ENCODE measurements at places on chromosomes 13 and 19.

- no peak for DNase-seq
Measured at GRCh38 chr13:19071161-19071936, 110.3 kb downstream of the TUBA3C start.

DNA sequence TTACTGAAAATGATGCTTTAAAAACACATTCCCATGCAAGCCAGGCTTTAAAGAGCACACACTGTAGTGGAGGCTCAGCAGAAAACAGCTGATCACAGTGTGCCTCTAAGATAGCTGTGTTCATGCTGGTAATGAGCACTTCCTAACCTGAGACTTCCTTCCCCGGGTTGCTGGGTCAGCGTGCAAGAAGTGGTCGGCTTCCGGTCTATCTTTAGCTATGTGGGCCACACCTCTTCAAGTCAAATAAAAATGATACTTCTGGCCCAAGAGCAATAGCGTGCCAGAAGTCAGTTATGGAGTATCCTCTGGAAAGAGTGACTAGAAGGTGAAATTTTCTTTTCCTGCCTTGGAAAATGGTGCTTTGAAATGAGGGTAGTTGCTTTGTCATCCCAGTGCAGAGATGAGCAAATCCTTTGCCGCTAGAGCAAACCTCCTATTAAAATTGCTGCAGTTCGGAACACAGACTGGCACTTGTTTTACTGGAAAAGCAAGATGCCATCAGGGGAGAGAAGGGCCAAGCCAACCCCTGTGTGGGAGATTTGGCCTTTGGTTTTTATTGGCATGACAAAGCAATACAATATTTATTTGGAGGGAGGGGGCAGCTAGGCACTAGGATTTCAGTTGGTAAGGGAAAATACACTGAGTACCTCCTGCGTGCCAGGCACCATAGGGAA, 64.2 kb downstream of the ARHGAP35 start:
- DNase-seq, result no peak

GRCh38 chr13:38223089-38223488, 126.6 kb upstream of the UFM1 start:
- no peak for DNase-seq

DNA sequence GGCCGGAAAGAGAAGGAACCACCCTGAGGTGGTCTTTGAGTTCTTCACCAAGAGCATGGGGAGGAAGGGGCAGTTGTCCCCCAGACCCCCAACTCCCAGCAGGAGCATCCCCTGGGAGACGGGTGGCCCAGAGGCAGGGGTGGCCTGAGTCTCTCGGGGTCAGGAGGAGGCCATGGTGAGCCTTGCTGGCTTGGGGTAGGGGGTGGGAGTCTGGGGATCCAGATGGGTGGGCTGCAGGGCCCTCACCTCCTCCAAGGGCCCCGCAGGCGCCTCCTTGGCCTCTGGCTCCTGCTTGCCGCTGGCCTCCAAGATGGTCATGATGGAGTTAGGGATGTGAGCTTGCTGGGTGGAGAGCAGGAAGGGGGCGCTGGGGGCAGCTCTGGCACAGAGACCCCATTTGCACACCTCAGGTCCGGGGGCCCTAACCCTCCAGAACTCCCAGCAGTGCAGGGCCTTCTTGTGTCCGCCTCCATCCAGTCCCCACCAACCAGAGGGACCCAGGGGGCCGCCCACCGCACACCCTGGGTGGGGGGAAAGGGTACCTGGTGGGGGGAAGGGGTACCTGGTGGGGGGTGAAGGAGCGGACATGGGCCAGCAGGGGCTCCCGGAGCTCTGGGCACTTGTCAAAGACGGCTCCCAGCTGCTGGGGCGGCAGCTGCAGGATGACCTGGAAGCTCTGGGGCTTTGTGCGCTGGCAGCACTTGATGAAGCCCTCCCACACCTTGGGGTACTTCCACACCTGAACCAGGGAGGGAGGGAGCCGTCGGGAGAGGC, 1.3 kb upstream of the RSPH6A start:
- no peak for DNase-seq

- no peak for DNase-seq
Measured at GRCh38 chr19:4472174-4472974, at the start of gene HDGFL2. Gene HDGFL2, plus strand, starts transcription at chr19:4472297. Its CDS starts 54 bp downstream, at chr19:4472351.

GRCh38 chr19:2097203-2097885, 629 bp downstream of the IZUMO4 start:
- no peak for DNase-seq

DNA sequence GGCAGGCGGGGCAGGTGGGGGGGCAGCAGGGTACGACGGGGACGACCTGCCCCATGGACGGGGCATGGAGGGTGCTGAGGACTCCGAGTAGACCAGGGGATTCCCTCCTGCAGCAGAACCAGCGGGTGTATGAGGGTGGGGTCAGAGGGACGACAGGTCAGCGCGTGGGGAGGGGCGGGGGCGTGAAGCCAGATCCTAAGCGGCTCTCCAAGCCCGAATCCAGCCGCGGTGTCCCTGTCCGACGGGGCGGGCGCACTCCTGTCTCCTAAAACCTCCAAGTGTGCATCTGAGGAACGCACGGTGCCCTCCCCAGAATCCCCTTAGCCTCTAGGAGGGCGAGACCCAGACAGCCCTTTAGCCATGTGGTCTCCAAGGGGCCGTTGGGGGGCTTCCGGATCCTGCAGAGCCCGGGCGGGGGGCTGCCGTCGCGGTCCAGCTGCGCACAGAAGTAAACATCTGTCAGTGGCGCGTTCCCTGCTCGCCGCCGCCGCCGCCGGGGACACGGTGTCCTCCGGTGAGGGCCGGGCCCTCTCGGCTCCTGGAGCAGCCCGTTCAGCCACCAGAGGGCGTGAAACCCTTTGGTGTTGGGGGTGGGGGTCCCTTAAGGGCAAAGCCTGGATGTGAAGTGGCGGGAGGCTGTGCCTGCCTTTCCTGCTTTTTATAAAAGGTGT, 730 bp downstream of the NRTN start:
- peak; percentile 56 for DNase-seq

GRCh38 chr19:17473041-17473440, 2.7 kb downstream of the SLC27A1 start:
- DNase-seq, result no peak

- DNase-seq, result no peak
Measured at GRCh38 chr13:32037471-32037870, 5.9 kb downstream of the FRY start.

DNA sequence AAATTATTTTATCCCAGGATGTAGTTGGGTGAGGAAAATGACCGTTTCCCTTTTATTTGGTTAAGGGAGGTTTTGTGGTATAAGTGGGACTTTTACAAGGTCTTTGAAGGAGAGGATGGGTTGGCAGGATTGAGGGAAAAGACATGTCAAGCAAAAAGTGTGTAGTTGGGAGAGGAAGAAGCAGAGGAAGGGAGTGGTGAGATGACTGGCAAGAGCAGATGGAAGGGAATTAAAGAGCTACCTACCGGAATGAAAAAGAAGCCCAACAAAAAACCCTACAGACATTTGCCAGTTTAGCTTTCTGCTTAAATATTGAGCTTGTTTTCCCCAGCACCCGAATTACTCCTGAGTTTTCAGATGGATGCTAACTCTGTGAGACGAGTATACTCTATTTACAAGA, 19.6 kb downstream of the FRY start:
- DNase-seq, result no peak

- DNase-seq, result no peak
Measured at GRCh38 chr19:6925386-6925785, 38.0 kb downstream of the ADGRE1 start.

GRCh38 chr19:4393947-4394590, 6.3 kb downstream of the SH3GL1 start:
- no peak for DNase-seq

- DNase-seq, result no peak
Measured at GRCh38 chr19:31718032-31718431, 368.8 kb upstream of the TSHZ3 start.

GRCh38 chr19:51430221-51430620, 12.8 kb upstream of the SIGLEC10 start:
- DNase-seq, result no peak

DNA sequence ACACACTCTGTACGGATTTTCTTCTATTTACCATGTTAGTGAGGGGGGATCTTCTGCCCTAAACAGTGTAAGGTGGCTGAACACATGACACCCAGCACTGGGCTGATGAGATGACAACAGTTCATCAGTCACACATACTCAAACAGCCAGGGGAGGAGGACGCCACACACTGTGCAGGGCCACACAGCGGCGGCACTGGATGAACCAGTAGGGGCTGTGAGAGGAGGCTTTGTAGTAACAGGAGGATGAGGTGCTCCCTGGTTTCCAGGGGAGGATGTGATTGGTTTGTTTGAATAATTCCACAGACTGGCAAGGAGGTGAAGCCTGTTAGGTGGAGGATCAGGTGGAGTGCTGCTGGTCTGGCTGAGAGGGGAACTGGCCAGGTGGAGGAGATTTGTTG, 16.3 kb upstream of the GTF3A start:
- no peak for DNase-seq

DNA sequence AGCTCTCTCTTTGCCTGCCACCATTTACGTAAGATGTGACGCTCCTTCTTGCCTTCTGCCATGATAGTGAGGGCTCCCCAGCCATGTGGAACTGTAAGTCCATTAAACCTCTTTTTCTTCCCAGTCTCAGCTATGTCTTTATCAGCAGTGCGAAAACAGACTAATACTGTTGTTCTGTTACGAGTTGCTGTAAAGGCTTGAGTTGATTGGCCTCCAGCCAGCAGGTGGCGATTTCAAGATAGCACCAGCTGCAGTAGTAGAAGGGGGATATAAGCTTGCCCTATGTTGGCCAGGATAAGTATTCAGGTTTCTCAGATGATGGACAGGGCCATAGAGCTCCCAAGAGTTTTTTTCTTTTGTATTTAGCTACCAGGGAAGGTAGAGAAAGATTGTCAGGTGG, 385.5 kb downstream of the MZT1 start:
- no peak for DNase-seq

- no peak for DNase-seq
Measured at GRCh38 chr13:107332188-107332587, 764.3 kb upstream of the ARGLU1 start.

- no peak for DNase-seq
Measured at GRCh38 chr19:2351591-2351990, 8.5 kb upstream of the TMPRSS9 start.

GRCh38 chr19:55197528-55197927, 11.8 kb downstream of the PTPRH start:
- no peak for DNase-seq

DNA sequence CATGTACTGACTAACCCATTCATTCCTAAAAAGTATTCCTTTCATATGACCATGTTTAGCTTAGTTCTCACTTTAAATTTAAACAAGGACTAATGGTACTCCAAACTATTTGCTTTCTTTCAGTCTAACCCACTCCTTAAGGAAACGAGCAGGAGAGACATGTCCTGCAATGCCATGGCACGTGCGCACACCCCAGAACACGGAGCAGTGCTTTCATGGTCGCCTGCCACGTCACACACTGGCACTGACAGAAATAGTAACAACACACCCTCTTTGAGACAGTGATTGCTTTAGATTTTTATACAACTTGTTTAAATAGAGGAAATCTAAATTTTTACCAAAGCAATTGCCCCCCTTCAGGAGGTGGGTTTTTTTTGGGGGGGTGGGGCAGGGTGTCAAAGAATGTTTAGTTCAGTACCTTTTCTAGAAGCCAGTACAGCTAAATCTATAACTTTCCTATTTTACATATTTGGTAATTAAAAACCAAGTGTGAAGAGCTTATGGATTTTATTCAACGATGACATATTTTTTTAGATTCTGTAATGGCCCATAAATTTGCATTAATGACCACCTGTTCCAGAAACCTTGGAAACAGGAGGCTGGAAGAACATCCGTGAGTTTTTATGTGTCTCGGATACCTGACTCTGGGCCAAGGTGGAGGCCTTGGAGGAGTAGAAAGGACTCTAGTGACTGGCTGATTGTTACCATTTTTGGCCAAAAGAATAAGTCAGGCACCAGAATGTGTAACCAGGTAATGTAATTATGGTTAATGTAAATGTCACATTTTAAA, 247.1 kb downstream of the DCT start:
- DNase-seq, result no peak

DNA sequence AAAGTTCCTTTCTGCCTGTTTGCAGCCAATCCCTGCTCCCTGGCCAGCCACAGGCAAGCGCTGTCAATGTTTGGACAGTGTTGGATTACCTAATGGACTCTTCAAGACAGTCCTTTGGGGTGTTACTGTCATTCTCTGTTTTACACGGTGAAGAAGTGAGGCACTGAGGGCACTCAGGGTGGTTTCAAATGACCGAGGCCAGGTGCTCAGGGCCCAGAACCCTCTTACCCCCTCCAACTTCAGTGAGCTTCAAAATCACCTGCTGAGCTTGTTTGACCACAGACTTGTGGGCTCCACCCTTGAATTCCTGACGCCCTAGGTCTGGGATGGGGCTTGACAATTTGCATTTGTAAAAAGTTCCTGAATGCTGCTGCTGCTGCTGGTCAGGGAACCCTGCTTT, 97.9 kb downstream of the GGACT start:
- DNase-seq, result no peak

DNA sequence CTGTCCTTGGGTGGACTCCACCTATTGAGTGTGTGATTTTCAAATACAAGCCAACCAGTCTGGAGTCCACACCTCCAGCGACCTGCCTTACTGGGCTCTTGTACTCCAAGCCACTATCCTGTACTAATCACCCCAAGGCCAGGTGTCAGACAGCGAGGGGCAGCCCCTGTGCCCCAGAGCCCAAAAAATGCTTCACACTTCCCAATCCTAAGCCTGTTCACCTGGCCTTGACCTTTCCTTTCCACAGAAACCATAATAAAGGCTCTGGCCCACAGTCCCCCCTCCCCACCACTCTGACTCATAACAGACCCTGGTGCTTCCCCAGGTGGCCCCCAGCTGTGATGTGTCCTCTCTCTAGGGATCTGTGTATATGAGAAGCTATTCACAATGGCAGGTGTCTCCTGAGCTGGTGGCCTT, 3.9 kb downstream of the CD209 start:
- no peak for DNase-seq

Data from activated CD4-positive, CD25-positive, alpha-beta regulatory T cell (primary cell).